ENCODE measurements at places on chromosomes 2 and 18.

DNA sequence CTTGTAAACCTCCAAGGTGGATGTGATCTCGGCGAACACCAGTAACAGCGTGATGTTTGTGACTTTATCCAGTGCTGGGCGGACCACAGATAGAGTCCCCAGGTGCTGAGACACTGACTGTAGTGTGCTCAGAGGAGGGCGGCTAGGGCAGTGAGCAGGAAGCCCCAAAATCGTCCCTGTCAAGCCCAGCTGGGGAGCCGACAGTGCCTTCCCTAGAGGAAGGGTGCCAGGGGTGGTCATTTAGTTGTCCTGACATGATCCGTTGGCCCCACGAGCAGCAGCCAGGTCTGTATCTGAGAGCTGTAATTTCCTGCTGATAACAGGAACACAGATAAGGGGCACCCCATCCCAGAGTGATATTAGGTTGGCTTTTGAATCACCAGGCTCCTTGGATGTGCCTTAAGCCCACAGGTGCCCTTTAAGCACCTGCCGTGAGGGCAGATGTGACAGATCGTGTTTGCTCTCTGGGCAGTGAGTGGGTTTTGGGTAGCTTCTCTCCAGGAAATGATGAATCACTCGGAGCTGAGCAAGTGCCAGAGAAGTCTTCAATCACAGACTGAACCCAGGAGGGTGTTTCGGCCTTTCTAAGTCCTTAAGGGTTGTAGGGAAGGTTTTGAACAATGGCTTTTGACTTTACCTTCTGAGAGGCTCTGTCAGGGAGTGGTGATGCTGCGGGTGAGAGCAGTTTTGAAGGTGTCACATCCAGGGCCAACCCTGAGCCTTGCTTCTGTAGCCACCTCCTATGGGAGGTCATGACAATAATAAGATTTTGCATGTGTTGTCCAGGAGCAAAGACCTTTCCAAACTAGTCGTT, 7.7 kb downstream of the LPIN1 start:
- DNase-seq = no peak

DNA sequence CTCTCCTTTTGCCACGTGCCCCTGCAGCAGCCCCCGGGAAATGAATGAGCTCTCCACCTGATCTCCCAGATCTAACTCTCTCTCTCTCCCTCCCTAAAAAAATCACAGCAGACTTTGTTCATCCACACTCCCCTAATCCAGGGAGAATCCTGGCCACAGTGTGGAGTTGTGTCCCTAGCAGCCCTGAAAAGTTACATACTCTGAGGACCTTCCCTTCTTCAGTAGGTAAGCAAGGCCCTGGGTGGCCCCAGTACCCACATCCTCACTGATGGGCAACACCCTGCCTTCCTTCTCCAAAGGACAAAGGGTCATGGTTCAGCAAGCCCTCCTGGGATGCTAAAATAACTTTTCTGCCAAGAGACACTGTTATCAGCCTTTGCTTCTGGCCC, 76.9 kb upstream of the GLI2 start:
- DNase-seq = no peak

DNA sequence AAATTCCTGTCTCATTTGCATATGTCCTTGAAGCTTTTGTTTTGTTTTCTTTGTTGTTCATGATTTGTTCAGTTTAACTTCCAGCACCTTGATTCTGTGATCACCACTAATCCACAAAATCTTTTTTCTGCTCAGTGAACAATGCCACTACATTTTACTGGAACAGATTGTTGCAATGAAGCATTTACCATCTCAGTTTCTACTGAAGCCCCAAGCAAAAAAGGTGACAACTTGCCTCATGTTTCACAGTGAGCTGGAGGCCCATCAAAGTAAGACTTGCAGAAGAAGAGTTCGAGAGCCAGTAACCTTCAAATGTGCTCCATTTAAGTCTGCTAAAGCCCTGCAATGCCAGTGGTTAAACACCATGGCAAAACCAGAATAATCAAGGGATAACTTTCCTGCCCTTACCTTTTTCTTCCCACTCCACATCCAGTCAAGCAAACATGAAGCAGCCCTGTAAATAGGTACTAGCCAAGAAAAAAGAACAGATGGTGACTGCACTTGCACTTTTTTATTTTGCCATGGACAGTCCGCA, 25.7 kb upstream of the PDE1A start:
- DNase-seq = no peak

DNA sequence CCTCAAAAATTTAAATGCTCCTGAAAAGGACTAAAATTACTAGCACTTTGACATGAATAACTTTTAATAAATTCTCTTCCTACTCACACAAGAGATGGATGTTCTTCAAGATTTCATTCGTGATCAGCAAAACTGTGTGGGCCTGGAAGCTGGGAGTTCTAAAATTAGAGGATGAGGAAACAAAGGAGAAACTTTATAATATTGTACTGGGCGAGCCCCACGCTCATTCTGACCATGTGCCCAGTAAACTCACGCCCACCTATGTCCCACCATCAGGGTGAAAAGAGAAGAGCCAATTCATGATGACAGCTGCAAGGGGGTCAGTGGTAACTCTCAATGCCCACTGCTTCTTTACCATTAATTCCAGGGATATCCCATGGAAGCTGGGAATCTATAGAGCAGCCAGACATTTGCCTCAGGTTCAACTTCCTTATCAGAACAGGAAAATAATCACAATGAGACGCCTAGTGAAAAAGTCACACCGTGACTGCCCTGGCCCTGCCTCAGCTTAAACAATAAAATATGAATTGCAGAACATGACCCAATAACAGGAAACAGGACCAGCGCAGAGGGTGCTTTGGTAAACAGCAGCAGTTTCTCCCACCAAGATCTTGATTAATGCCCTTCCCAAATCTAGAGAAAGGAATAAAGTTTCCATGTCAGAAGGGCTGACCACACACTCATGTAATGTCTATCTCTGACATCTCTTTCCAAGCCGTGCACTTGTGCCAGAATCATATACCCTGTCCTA, 438.6 kb downstream of the TXNL1 start:
- no peak for DNase-seq

DNA sequence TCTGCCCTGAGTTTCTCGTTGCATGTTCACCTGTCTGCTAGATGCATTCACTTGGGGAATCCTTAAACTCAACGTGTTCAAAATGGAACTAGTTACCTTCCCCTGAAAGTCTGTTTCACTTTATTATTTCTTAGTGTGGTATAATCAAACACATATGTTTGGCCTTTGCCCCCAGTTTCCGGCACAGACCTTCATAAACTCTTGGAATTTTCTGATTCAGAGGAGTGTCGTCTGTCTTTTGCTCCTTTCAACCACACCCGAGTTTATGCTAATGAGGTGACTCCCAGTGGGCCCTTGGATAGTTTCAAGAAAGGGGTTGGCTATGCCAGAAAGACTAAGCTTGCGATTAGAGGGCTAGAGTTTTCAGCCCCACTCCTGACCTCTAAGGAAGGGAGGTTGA, 198.9 kb downstream of the CDCA7 start:
- DNase-seq = no peak

- DNase-seq = no peak
These were observed 32.5 kb downstream of the METTL4 start for GRCh38 chr18:2538844-2539243.

GRCh38 chr2:138336146-138336545, 165.4 kb upstream of the SPOPL start:
- no peak for DNase-seq

DNA sequence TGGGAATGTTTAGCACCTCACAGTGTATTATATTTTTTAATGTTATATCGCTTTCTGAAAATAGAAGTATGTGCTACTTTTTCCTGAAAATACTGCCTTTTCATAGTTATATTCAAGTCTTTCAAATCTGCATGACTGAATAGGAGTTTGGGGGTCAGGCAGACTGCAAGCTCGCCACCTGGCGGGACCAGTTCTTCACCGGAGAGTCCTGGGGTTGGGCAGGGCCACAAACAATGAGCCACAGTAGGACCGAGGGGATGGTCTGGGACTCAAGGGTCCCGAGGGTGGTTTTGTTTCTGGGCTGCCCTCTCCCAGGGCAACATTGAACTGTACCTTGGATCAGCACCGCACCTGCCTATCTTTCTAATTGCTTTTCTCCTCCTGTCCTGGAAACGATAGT, 70.6 kb downstream of the VWA3B start:
- DNase-seq = no peak

DNA sequence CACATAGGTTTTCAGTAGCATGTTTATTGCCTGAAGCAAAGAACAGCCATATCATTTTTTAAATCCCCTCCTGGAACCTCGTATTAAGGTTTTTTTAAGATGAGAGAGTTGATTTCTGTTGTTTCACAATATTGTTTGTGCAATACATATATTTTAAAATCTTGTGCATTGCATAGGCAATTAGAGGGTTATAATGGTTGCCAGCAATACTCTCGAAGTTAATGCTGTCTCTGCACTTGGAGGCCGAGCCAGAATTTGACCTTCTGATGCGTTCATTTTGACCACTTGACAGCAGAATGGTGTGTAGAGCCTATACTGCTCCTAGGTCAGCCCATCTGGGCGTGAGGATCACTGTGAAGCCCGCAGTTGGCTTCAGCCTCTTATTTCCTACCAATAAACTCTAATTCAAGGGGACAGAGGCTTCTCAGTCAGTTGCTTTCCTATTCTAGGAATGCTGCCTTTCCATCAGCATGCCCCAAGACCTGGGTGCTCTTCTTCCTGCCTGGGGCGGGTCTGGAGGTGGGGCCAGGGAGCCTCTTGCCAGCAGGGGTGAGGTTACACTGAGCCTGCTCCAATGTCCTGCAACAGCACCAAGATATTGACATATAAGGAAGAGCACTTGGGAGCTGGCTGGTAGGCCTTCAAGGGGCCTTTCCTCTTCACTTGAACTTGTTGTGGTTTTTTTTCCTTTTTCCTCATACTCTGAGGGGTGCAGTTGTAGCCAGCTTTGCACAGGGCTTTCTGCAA, 91.4 kb upstream of the BCL2L11 start:
- no peak for DNase-seq

DNA sequence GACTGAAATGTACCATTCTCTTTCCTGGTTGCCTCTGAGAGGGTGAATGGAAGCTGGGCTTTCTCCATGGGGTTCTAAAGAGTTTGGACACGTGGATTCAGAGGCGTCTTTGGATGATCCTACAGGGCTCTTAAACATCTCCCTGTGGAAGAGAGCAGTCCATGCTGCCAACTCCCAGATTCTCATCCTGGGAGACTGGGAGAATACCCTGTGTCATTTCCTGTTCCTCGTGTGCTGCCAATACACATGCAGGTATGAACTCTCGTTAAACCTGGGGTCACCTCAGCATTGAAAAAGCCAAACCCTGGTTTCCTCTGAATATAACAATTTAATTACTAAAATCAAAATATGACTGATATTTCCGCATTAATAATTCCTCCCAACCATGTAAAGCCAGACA, 73.3 kb upstream of the NT5C1B start:
- DNase-seq = no peak

DNA sequence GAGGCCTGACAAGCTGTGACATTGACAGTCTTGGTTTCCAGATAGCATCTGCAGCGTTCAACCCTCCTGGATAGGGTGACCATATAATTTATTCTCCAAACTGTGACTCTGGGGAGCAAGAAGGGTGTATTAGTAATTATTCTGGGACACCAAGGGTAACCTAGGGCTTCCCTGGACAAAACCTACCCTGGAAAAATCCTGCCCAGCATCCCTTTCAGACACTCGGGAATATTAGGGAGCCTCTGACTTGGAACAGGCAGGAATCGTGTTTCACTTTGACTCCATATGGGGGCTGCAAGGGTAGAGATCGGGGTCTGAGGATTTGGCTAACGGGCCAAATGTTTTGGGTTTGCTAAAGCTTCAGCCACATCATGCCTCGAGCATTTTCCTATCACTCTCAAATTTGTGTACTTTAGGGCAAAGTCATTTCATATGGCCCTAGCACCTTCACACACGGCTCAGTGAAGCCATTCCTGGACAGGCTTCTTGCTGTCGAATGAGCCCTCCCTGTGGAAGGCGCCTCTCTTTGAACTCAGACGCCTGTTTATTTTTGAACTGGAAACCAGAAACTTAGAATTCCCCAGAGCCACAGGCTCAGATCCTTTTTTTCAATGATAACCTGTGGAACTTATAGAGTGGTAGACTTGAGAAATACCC, 129.9 kb downstream of the DDX1 start:
- no peak for DNase-seq

DNA sequence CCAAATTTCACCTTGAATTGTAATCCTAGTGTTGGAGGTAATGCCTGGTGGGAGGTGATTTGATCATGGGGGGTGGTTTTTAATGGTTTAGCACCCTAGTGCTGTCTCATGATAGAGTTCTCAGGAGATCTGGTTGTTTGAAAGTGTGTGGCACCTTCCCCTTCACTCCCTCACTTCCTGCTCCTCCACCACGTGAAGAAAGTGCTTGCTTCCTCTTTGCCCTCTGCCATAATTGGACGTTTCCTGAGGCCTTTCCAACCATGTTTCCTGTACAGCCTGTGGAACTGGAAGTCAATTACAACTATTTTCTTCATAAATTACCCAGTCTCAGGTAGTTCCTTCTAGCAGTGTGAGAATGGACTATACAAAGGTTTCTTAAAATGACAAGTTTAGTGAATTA, 251.8 kb upstream of the NETO1 start:
- DNase-seq = no peak

DNA sequence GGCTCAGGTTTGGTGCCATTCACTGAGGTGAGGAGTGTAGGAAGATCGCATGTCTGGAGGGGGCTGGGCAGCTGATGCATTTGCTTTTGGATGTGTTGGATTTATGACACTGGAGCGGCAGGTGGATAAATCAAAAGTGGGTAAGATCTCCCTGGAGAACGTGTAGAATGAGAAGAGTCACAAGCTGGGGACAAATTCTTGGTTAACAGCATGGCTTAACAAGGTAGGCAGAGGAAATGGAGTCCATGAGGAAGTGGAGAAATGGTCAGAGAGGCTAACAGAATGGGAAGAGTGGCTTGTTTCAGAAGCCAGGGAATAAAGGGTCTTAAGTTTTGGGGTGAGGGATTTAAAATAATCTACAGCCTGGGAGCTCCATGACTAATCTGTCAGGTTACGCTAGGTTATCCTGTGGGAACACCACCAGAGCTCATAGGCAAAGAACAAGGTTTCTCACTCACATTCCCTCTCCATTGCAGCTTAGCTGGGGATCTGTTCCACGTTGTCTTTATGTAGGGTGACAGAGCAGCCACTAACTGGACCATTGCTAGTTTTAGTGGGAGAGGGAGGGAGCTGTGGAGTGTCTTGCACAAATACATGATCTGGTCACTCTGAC, 12.8 kb downstream of the TSN start:
- no peak for DNase-seq

DNA sequence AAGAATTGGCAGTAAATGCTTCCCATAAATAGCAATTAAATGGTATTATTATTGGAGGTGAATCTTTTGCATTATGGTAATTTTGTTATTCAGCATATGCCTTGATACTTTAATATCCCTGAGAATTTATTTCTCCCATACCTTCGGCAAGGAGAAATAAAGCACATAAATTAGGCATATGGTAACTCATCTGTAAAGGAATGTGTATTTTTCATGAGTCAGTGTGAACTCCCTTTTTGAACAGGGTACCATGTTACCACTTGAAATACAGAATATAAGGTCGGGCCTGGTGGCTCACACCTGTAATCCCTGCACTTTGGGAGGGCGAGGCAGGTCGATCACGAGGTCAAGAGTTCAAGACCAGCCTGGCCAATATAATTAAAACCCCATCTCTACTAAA, 18.4 kb downstream of the METTL21A start:
- DNase-seq = no peak

- DNase-seq = no peak
These were observed 276.8 kb upstream of the EPAS1 start for GRCh38 chr2:46020416-46020815.
